ENCODE measurements at places on chromosomes 3 and 15. TPM values are rescaled to one million over a fixed set of nuclear protein-coding genes. Genes with fewer than 3 reads are reported as not detected.

PLD1 gene
- total RNA-seq: 0.99 TPM

BCL2A1 gene
- 110 TPM for total RNA-seq

CHRM5 gene
- total RNA-seq: not detected

CYP11A1 gene
- 0.29 TPM for total RNA-seq

CHRNA5 gene
- total RNA-seq: 4.0 TPM

GOLGA6B gene
- not detected for total RNA-seq

CDHR4 gene
- not detected for total RNA-seq

DNA sequence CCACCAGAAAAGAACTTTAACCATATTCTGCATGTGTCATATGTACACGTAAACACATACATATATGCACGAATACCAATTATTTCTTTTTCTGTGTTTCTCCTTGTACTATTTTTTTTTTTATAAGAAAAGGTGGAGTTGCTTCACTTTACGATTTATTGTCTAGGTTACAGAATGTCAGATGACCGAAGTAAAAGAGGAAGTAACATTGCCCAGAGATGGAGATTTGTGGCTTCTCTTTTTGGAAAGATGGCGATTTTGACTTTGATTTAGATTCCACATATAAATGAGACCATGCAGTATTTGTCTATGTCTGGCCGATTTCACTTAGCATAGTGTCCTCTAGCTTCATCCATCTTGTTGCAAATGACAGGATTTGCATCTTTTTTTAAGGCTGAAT is 293.1 kb downstream of the SV2B start:
- H3K27ac ChIP-seq: no peak overlapping the region
- no peaks in the 10 kb centered on the region for H3K4me1 ChIP-seq
- H3K4me3 ChIP-seq: no peak overlapping the region
- peaks cover 1% of the 10 kb centered on the region for H3K27me3 ChIP-seq
- no peaks in the 10 kb centered on the region for H3K36me3 ChIP-seq

DNA sequence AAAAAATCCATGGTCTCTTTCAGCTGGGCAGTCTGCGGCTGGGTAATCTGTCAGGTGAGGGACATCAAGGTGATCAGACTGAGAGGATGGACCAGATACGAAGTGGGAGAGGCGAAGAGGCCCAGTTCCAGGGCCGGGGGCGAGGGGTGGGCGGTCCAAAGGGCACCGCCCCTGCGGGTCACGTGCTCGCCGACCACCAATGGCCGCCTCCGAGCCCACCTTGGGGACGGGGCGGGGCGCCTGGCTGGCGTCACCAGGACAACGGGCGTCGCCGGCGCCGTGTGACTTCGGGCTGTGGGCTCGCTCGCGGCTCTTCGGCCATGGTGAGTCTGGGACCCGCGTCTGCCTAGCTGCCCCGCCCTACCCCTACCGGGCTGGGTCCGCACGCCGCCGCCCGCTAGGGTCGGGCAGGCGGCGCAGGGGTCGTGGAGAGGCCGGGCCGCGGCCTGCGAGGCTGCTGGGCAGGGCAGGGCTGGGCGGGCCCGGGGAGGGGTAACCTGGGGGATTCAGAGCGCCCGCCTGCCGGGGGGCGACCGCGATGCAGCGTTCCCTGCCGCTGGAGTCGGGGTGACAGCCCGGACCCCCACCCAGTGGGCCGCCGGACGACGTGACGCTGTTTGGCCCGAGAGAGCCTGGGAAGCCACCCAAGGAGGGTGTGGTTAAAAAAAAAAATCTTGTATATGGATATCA is at the start of gene FBXL2:
Gene FBXL2 (plus strand): TSS at position 250 of the 690 bp plus-strand sequence. CDS start 71 bp downstream, at position 321.
- DNase-seq: peak; percentile 34
- H3K4me3 ChIP-seq: peak within 1 kb of the TSS; percentile 25
- peaks cover 7% of the 10 kb centered on the region for H3K4me1 ChIP-seq
- peaks cover 26% of the 10 kb centered on the region for H3K27me3 ChIP-seq

GRCh38 chr3:119011528-119011927 is 23.1 kb downstream of the IGSF11 start:
- no peak overlapping the region for H3K4me3 ChIP-seq
- no peak overlapping the region for H3K27ac ChIP-seq
- peaks cover 4% of the 10 kb centered on the region for H3K4me1 ChIP-seq
- peaks cover 3% of the 10 kb centered on the region for H3K27me3 ChIP-seq

- H3K27me3 ChIP-seq: peaks cover 4% of the 10 kb centered on the region
- no peak for DNase-seq
- H3K4me1 ChIP-seq: no peaks in the 10 kb centered on the region
- no peaks in the 10 kb centered on the region for H3K36me3 ChIP-seq
These were observed 323.7 kb downstream of the ZNF621 start for GRCh38 chr3:40848421-40848820.

- no peaks in the 10 kb centered on the region for H3K27me3 ChIP-seq
- no peak overlapping the region for H3K4me3 ChIP-seq
- H3K27ac ChIP-seq: no peak overlapping the region
- H3K4me1 ChIP-seq: peaks cover 13% of the 10 kb centered on the region
These were observed 12.5 kb downstream of the CTSH start for GRCh38 chr15:78932258-78932808.

DNA sequence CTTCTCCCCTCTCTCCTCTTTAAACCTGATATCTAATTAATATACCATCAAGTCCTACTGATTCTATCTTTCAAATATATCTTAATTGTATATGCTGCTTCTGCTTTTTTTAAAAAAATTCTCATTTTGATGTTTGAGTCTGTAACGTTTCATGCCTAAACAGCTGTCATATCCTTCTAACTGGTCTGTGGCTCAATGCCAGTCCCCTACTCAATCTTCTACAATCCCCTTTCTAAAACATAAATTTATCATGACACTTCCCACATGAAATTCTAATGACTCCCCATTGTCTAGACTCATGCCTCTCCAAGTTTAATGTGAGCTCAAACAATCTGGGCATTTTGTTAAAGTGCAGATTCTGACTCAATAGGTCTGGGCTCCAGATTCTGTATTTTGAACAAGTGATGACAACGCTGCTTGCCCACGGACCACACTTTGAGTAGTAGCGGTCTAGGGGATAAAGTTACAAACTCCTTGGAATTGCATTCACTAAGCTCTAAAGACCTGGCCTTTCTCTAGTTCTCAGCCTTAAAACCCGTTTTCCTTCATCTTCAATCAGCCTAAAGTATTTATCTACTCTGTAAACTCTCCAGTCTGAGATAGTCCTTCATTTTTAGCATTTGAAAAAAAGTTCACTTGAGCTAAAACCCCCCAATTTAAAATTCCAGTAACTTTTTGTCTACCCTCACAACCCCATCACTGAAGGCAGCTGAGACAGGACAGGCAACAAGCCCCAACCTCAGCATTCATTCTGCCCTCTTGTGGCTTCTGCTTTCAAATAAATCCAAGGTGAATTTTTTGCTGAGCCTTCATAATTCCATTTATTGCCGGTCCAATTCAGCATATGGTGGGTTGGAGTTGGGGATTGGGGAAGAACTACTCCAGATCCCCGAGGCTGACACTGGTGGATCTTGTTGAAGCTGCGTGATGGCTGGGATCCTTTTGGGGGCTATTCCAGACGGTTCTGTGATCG is 88.1 kb upstream of the THRB start:
- no peak overlapping the region for H3K27ac ChIP-seq
- no peaks in the 10 kb centered on the region for H3K27me3 ChIP-seq
- H3K36me3 ChIP-seq: no peaks in the 10 kb centered on the region
- no peaks in the 10 kb centered on the region for H3K4me1 ChIP-seq

DNA sequence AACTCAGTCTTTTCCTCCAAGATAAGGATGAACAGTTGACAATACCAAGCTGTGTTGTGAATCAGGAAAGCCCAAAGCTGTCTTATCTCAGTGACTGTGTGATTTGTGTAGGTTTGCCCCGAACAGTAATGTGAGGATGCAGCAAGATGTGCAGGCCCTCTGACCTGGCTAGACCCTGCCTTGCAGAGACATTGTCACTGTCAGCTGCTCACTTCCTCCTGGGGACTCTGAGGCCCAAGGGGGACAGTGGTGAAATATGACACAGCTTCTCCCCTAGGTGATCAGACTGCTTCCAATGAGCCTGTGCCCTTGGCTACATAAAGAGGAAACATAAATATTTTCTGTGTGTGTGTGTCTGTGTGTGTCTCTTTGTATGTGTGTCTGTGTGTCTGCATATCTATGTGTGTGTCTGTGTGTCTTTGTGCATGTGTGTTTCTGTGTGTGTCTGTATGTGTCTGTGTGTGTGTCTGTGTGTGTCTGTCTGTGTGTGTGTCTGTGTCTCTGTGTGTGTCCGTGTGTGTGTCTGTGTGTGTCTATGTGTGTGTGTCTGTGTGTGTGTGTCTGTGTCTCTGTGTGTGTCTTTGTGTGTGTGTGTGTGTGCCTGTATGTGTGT is 21.7 kb downstream of the LRRK1 start:
- H3K36me3 ChIP-seq: no peaks in the 10 kb centered on the region
- H3K27ac ChIP-seq: no peak overlapping the region
- H3K4me3 ChIP-seq: no peak overlapping the region

GRCh38 chr3:196660381-196661166 is 21.1 kb downstream of the NRROS start:
- peaks cover 26% of the 10 kb centered on the region for H3K36me3 ChIP-seq
- H3K27ac ChIP-seq: no peak overlapping the region
- DNase-seq: no peak

- H3K4me1 ChIP-seq: no peaks in the 10 kb centered on the region
- H3K4me3 ChIP-seq: no peak overlapping the region
- no peak overlapping the region for H3K27ac ChIP-seq
- no peaks in the 10 kb centered on the region for H3K36me3 ChIP-seq
- no peak for DNase-seq
These were observed 458.1 kb downstream of the DIPK2A start for GRCh38 chr3:144429719-144430121.

- no peaks in the 10 kb centered on the region for H3K36me3 ChIP-seq
- H3K27me3 ChIP-seq: no peaks in the 10 kb centered on the region
- H3K27ac ChIP-seq: peak overlapping the region; percentile 76
- peak; percentile 30 for DNase-seq
These were observed 22.5 kb upstream of the TSC22D2 start for GRCh38 chr3:150385296-150386242.

GRCh38 chr3:107206945-107207344 is 170.3 kb upstream of the CCDC54 start:
- H3K27ac ChIP-seq: no peak overlapping the region
- H3K4me3 ChIP-seq: no peak overlapping the region
- no peaks in the 10 kb centered on the region for H3K36me3 ChIP-seq

DNA sequence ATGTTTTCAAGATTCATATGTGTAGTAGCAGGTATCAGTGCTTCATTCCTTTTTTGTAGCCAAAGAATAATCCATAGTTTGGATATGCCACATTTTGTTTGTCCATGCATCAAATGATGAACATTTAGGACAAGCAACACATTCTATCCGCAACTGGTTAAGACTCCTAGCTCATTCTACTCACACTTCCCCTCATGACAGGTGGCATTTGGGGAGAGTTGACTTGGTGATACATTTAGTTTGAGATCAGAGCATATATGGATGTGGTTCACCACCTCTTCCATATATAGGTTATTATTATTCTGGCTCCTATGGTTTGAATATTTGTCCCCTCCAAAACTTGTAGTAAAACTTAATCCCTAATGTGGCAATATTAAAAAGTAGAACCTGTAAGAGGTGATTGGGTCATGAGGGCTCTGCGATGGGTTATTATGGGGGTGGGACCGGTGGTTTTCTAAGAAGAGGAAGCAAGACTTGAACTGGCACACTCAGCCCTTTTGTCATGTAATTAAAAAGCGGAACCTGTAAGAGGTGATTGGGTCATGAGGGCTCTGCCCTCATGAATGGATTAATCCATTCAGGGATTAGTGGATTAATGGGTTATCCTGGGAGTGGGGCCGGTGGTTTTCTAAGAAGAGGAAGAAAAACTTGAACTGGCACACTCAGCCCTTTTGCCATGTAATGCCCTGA is 75.3 kb upstream of the HRH1 start:
- no peak overlapping the region for H3K27ac ChIP-seq
- no peak overlapping the region for H3K4me3 ChIP-seq
- no peaks in the 10 kb centered on the region for H3K36me3 ChIP-seq
- DNase-seq: no peak
- H3K27me3 ChIP-seq: peaks cover 12% of the 10 kb centered on the region

- peaks cover 53% of the 10 kb centered on the region for H3K4me1 ChIP-seq
- H3K36me3 ChIP-seq: peaks cover 14% of the 10 kb centered on the region
- H3K4me3 ChIP-seq: peak overlapping the region; percentile 87
- no peaks in the 10 kb centered on the region for H3K27me3 ChIP-seq
- no peak for DNase-seq
These were observed 693 bp downstream of the CD200 start for GRCh38 chr3:112333381-112334317.

DNA sequence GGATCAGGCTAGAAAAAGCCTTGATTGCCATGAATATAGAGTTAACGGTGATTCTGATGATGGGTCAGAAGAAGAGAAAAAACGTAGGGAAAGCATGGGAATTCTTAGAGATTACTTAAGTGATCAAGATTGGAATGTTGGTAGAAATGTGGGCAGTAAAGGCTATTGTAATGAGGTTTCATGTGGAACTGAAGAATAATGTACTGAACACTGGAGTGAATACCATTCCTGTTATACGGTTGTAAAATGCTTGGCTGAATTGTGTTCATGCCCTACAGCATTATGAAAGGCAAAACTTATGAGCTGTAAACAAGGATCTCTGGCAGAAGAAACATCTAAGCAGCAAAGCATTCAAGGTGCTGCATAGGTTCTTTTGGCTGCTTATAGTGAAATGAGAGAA is 414.1 kb upstream of the CBLB start:
- H3K27me3 ChIP-seq: no peaks in the 10 kb centered on the region
- no peak overlapping the region for H3K4me3 ChIP-seq
- H3K36me3 ChIP-seq: no peaks in the 10 kb centered on the region
- H3K27ac ChIP-seq: no peak overlapping the region
